ENCODE measurements at places on chromosomes 13 and 19. TPM values are rescaled to one million over a fixed set of nuclear protein-coding genes. Genes with fewer than 3 reads are reported as not detected.

The ZFP36 gene
- total RNA-seq: 1.8 TPM

The SLITRK6 gene
- not detected for total RNA-seq

The IGFL2 gene
- not detected for total RNA-seq

The MPV17L2 gene
- total RNA-seq: 7.2 TPM

The ZNF682 gene
- 2.3 TPM for total RNA-seq

The RNF225 gene
- not detected for total RNA-seq

The AMH gene
- total RNA-seq: 0.64 TPM

The WBP4 gene
- total RNA-seq: 4.7 TPM

The CGB1 gene
- not detected for total RNA-seq

The ZNF700 gene
- 5.9 TPM for total RNA-seq

The ZNF66 gene
- total RNA-seq: 2.2 TPM

The AP1M1 gene
- total RNA-seq: 43.9 TPM

The CD22 gene
- total RNA-seq: 0.13 TPM

The CEACAM3 gene
- not detected for total RNA-seq

The ONECUT3 gene
- total RNA-seq: not detected
